ENCODE measurements at places on chromosomes 2 and 18.
A peak's percentile ranks its signal among the peaks of the same experiment; 100 is the strongest.

DNA sequence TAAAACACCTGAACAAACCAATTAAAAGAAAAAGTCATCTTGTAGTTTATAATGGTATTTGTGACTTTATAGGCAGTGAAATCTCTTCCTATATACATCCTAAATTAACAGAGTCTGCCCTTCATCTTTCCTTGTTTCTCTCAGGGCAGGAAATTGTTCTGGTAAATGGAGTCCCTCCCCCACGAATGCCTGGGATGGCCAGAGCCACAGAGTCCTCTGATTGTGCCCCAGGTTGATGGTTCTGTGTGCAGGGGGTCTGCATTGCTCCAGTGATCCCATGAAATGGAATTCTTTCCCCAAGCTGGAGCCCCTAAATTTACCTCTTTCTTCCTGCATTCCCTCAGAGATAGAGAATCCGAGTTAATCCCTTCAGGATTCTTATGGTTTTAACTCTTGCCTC is 155.5 kb downstream of the MTX2 start:
- DNase-seq: no peak

DNA sequence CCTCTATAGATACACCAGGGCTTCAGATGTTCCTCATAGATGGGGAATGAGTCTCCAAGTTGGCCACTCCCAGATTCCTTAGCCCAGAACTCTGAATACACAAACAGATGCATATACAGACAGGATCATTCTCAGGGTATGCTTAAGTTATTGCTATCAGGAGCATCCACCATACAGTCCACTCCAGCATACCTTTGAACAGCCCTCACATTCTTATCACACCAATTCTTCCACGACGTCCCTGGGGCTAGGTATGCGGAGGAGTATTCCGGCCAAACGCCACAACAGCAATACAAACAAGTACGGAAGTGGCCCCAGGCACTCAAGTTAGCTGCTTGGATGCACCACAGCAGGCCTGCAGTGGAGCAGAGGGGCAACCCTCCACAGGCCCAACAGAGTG is 312.5 kb upstream of the CHAC2 start:
- DNase-seq: no peak

GRCh38 chr18:74493689-74494088 is 2.5 kb upstream of the CNDP2 start:
- DNase-seq: peak; percentile 71

- no peak for DNase-seq
Measured at GRCh38 chr2:204468746-204469429, 76.4 kb upstream of the PARD3B start.

GRCh38 chr2:22124003-22124402 is 1000.2 kb downstream of the TDRD15 start:
- no peak for DNase-seq

DNA sequence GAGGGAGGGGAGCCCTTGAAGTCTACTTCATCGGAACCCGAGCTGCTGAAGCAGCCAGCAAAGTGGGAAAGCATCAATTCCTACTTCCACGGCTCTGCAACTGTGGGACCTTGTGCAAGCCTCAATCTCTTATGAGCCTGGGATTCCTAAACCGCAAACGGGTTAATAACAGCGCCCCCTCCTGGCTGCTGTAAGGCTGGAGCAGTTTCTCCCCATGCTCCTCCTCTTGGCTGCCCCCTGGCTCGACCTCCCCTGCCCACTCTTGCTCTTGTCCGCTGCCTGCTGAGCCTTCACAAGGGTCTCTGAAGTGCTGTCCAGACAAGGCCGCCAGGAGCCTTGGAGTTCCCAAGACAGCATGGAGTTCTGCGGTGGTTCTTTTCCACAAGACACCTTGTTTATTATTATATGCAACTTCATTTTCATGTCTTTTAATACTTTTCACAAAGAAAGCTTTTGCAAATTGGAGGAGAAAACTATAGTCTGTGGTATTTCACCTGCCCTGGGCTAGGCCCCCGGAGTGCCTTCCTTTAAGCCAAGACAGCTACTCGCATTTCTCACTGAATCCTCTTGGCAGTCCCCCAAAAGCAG is 157.2 kb downstream of the DDX1 start:
- DNase-seq: no peak

DNA sequence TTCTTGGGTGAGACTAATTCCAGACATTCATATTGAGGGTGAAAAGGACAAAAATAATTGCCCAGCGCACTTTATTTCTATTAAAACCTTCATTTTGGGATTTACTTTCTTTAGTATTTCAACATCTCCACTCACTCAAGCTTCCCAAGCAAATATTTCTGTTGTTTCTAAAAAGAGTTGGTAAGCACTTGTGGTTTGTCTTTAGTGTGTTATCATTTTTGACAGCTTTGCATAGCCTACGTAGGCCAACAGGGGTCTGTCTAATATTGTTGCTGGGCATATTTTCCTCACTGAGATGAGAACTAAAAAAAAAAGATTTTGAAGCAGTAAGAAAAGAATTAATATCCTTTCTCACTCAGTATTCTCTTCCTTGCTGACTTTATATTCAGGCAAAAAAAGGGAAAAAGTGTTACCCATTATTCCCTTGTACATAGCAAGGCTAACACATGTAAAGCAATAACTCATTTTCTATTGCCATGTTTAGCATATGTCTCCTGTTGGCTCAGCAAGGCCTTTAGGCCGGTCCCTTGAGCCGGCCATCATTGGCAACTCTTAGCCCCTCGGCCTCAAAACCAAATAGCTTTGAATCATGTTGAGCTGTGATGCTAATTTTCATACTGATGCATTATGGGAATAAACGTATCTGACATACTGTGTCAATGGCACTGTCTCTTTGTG is 494.2 kb downstream of the ARHGAP15 start:
- DNase-seq: no peak

- no peak for DNase-seq
Measured at GRCh38 chr2:11073776-11074175, 81.5 kb upstream of the SLC66A3 start.

- no peak for DNase-seq
Measured at GRCh38 chr2:121094101-121094500, 190.9 kb downstream of the TFCP2L1 start.

- DNase-seq: no peak
Measured at GRCh38 chr18:48814490-48815178, 136.1 kb downstream of the SMAD7 start.

GRCh38 chr18:10546557-10547300 is 20.9 kb downstream of the NAPG start:
- no peak for DNase-seq

All from HL-60 (cell line).